NCI-H774 (cell line): ENCODE measurements at places on chromosomes 5 and 9.

DNA sequence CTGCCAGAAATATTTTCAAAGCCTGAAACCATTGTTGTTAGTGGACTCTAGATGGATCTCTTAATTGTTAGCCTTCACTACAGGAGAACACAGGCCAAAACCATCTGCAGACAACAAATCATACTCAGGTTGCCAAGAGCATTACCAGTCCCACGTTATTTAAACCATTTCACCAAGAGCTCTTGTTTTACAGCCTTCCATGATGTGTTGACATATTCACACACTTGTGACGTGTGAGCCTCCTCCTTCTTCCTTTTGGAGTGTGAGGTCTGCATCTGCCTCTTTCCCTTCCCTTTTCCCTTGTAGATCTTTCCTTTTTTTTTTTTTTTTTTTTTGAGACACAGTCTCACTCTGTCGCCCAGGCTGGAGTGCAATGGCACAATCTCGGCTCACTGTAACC, 279.0 kb downstream of the AUH start:
- no peak for DNase-seq

DNA sequence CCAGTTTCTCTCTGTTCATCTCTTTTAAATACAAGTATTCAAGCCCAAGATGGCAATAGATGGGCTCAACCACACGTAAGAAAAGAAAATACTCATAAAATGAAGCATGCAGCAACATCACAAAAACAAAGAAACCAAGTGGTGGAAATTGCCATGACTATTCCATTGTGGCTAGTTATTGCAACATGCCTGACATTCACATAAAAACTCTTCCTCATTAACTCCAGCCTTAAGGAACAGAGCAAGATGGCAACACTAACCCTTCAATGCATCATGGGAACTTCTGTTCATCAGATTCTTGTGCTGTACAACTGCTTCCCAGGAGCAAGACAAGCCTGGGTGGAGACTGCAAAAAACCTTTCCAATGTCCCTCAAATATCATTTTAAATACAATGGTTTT, 1.4 kb upstream of the GLIS3 start:
- DNase-seq, result no peak

DNA sequence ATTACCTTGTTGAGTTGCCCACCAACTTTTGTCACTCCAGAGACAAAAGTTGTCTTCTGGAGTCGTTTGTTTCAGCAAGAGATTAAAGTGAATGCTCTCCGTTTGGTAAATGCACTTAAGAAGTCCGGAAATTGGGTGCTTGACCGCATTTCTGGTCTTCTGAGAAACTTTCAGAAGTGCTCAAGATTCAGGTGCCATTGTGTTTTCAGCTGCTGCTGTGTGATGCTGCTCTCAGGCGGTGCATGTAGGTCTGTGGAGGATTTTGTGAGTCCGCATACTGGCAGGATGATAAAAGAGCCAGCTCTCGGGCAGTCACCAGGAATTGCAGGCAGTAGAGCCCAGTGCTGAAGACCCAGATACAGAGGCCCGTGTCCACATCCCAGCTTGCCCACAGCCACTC, 5.9 kb upstream of the NFIL3 start:
- DNase-seq, result no peak

DNA sequence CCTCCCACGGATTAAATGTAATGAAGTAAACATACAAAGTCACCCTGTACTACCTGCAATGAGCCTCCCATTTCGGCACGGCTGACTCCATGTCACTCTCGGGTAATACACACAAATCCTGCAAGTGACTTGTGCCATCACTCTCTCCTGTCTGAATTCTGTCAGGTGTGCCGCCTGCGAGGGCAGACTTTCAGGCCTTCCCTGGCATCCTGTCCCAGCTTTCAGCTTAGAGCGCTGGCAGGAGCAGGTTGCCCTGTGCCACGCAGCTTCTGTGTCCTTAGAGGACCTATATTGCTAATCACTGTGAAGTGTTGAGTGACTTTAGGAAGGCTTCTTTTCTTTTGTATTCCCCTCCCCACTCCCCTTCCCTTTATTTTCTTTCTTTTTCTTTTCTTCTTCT, 25.8 kb upstream of the S1PR3 start:
- no peak for DNase-seq

DNA sequence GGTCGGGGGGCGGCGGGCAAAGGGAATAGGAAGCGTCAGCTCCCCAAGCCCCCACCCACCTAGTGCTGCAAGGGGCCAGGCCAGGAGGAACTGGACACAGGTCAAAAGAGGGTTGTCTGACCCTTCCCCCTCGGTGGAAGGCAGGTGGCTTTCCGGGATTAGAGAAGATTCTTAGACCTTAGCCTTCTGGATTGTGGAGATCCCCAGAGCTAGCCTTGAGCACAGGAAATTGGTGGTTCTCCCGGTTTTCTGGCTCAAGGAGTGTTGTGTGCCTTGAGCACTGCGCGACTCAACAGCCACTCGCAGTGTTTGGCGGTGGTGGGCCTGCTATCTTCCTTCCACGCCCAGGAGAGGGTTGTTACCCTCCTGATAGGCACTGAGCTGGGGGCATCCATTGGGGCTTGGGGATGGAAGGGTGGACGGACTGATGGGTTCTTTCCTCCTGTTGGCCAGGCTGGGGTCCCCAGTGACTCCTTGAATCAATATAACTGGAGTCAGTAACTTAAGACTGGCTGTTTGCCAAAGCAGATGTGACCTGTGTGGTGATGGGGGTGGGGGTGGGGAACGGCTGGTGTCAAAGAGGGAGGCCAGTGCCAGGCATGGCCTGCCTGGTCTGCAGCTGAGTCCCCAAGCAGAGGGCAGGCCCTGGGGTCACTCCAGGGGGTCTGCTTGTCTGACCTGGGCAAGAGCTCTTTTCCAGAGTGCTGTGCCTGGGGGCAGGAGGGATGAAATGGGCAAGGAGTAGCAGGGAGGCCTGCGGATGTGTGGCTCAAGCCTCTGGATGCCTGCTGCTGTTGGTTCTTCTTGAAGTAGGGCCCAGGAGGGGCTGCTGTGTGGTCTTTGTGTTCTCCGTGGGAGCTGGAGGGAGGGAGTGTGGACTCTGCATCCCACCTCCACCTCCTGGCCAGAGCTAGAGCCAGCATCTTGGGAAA, 2.1 kb downstream of the FGF18 start:
- DNase-seq, result no peak

GRCh38 chr5:151414536-151414935, 32.9 kb upstream of the SLC36A1 start:
- DNase-seq, result no peak

- DNase-seq, result no peak
These were observed 131.0 kb upstream of the IER5L start for GRCh38 chr9:129309041-129309430.

DNA sequence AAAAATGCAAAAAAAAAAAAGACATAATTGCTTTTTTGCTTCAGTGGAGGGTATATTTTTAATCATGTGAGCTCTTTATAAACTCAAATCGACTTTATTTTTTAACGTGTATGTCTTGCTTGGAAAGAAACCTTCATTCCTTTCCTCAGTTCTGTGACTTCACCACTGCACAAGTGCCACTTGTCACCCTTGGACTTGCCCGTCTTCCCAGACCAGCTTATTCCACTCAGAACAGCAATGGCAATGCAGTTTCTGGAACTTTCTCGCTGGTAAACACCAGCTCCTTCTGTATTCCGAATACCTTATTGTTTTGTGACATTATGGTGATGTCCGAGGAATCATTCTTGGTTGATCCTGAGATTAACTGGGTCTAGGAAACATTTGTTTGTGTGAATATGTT, 440.5 kb upstream of the ADAMTS16 start:
- no peak for DNase-seq

GRCh38 chr9:89896806-89897340, 292.1 kb downstream of the GADD45G start:
- DNase-seq, result no peak

- DNase-seq, result no peak
These were observed 119.4 kb downstream of the MED27 start for GRCh38 chr9:131960311-131960710.

- no peak for DNase-seq
These were observed 160.3 kb upstream of the PTPRD start for GRCh38 chr9:10773136-10773535.

DNA sequence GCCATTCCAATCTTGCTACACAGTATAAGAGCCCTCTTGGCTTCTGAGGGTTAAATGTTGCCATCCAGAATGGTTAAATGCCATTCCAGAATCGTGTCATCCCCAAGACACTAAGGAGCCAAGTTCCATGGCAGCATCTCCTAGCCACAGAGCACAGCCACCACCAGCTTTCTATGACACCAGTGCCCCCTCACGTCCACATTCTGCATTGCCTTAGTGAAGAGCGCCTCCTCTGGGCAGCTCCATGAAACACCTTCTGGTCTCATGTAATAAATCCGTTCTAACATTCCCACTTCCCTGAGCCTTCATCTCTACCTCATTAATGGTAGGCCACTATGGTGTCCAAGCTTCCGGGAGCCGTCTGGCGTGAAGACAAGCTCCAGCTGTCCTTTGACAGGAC, 12.4 kb downstream of the CBY3 start:
- DNase-seq, result peak; percentile 1

DNA sequence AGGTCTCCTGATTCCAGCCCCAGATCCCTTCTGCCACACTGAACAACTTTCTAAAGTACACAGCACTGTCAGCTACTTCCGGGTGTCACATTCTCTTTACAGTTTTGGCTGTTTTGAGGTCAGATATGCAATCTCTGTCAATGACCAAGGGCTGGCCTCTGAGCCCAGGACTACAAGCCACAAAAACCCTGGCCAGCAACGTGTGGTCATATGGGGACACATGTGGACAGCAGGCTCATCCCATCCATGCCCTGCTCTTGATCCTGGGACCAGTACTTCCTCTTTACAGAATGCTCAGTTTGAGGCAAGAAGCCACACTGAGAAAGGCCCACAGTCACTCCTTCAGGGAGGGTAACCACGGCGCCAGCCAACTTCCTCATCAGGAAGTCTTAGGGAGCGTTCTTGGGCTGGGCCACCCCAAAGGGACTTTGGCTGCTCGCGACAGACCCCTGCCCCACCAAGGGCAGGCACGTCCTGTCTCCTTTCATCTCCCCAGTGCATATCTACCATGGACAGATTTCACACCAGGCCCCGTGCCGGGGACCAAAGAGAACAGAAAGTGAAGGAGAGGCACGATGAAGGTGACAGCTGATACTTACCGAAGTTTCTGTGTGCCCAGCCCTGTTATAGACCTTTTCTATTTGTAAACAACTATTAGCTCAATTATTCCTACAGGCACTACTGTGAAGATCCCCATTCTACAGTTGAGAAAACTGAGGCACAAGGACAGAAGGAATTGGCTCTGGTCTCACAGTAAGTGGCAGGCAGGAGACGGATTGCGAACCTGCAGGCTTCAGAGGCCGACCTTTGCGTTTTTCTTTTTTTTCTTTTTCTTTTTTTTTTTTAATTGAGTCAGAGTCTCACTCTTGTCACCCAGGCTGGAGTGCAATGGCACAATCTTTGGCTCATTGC, 37.3 kb downstream of the STK10 start:
- DNase-seq, result no peak
